Naive thymus-derived CD8-positive, alpha-beta T cell (primary cell): ENCODE measurements at places on chromosomes 11 and 22. TPM values are rescaled to one million over a fixed set of nuclear protein-coding genes. Genes with fewer than 3 reads are reported as not detected.

Gene MS4A12
- not detected for total RNA-seq

Gene C11orf87
- not detected for total RNA-seq

Gene TLCD5
- total RNA-seq: not detected

Gene POTEH
- not detected for total RNA-seq

Gene HTR3A
- not detected for total RNA-seq

Gene PNPLA5
- not detected for total RNA-seq

Gene CABP4
- 2.9 TPM for total RNA-seq

Gene AIP
- 141 TPM for total RNA-seq

Gene OLFML1
- not detected for total RNA-seq

Gene RASL10A
- 1.3 TPM for total RNA-seq

Gene OR5P2
- not detected for total RNA-seq

Gene ASPHD2
- total RNA-seq: 3.5 TPM

Gene OR51E2
- not detected for total RNA-seq

Gene RBM4
- 213 TPM for total RNA-seq

Gene SLC1A2
- 0.44 TPM for total RNA-seq

Gene CCDC188
- not detected for total RNA-seq

Gene TMEM132A
- total RNA-seq: 0.88 TPM

Gene MRGPRE
- not detected for total RNA-seq

Gene NAGA
- total RNA-seq: 9.1 TPM

Gene LUZP2
- total RNA-seq: not detected

Gene MAML2
- total RNA-seq: 68.2 TPM

Gene DRAP1
- total RNA-seq: 75.8 TPM

Gene MMP8
- total RNA-seq: not detected

Gene TMEM86A
- total RNA-seq: 6.7 TPM

Gene ACER3
- 7.8 TPM for total RNA-seq

Gene SNX32
- 2.1 TPM for total RNA-seq

Gene POU2F3
- not detected for total RNA-seq

Gene CNGA4
- 0.70 TPM for total RNA-seq

Gene ADM2
- 7.7 TPM for total RNA-seq

Gene HPX
- 1.7 TPM for total RNA-seq

Gene GAS2
- total RNA-seq: 6.0 TPM

Gene OR5B21
- total RNA-seq: 0.94 TPM

Gene TIMP3
- not detected for total RNA-seq

Gene OR56B4
- not detected for total RNA-seq

Gene C22orf31
- total RNA-seq: not detected

Gene INSC
- total RNA-seq: 0.16 TPM

Gene CYB5R3
- 34.7 TPM for total RNA-seq

Gene GNG3
- total RNA-seq: not detected

Gene NAV2
- total RNA-seq: 4.2 TPM

Gene GDPD4
- not detected for total RNA-seq

Gene OR51B6
- not detected for total RNA-seq

Gene BACE1
- total RNA-seq: 0.25 TPM

Gene TSGA10IP
- total RNA-seq: not detected
